Stimulated activated CD8-positive, alpha-beta memory T cell treated with anti-CD3 and anti-CD28 coated beads, Interleukin-7, amount 100 ng/mL, for 1 hour (primary cell): ENCODE measurements at places on chromosomes 5 and 9.

GRCh38 chr5:127386557-127386956 is 96.0 kb downstream of the MEGF10 start:
- DNase-seq: no peak

- DNase-seq: no peak
These were observed 3.0 kb upstream of the CARD9 start for GRCh38 chr9:136376457-136376856.

- DNase-seq: no peak
These were observed 10.1 kb downstream of the FBXL7 start for GRCh38 chr5:15510092-15510491.

DNA sequence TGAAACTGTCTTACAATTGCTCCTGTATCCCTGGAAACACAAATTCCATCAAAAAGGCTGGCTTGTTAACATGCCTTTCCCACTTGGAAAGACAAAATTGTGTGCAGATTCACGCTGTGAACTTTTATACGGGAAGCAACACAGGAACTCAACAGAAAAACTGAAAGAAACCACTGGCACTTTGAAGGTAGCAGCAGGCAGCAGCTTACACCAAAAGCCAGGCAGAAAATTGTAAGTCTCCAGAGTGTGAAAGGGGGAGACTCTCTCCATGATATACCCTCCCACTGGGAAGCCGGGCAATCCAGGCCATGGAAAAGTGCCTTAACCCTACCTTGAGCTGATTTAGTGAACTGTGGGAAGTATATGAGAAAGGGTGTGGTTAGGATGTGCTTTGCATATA is 943.7 kb downstream of the CDH18 start:
- no peak for DNase-seq

DNA sequence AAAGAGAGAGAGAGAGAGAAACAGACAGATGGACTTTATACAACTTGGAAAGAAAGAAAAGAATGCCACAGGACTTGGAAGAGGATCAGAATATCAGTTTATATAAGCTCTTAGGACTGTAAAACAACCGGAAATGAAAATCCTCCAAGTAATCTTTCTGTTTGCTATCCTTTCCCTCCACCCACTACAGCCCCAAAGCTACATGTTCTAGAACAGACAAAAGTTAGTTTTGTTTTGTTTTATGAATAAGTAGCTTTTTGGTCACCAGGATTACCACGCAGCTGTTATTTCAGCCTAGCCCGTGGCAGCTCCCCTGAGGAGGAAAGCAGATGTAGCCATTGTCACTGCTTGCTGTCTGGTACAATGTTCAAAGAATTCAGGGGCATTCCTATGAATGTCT is 66.6 kb downstream of the SH3TC2 start:
- DNase-seq: no peak

DNA sequence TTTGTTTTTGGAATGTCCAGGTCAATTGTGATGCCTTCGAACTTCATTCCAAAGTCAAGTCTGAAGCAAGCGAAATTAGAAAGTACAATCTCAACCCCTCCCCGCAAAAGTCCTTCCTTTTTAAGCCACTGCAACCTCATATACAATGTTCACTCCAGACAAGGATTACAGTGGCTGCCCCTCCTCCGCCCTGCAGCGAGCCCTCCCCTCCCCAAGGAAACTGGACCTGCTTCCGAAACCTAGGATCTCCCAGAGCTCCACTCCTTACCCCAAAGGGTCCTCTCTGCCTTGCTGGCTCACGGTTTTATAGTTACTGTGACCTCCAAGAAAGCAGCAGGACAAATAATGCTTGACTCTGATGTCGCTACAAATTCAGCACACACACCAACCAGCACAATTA is 10.4 kb downstream of the LRRC14B start:
- no peak for DNase-seq

DNA sequence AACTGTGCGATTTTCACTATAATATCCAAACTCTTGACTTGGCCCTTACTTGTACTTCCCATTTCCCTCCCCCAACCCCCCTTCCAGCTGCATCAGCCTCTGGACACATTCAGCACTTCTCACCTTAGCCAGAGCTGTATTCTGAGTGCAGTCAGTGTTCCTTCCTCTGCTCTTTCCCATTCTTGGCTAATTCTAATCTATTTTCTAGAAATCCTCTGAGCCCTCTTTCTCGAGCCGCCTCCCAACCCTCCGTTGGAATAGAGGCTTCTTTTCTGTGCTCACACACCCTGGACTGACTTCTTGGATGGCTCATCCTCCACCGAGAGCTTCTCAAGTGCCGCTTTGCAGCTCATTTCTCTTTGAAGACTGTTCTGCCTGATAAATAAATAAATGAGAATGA is 188.8 kb downstream of the NTRK2 start:
- DNase-seq: no peak

GRCh38 chr5:157744051-157745011 is 819 bp downstream of the LSM11 start:
- no peak for DNase-seq

DNA sequence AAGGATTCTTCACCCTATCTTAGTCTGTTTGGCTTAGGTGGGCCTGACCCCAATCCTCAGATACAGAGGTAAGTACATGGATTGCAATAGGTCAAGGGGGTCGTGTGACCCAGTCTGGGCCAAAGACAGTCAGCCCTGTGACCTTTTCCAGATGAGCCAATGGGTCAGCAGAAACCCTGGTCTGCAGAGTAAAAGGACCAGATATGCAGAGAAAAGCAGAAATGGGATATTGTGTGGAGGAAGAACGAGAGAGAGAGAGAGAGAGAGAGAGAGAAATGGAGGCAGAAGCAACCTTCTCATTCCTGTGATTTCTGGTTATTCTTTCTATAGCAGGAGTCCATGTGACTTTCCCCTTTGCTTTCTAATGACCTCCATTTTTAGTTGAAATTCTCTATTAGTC is 40.4 kb upstream of the CRB2 start:
- no peak for DNase-seq

- no peak for DNase-seq
These were observed 321.6 kb downstream of the EDIL3 start for GRCh38 chr5:84063041-84063440.

GRCh38 chr5:132428484-132429462 is 59.3 kb downstream of the SLC22A5 start:
- DNase-seq: no peak

DNA sequence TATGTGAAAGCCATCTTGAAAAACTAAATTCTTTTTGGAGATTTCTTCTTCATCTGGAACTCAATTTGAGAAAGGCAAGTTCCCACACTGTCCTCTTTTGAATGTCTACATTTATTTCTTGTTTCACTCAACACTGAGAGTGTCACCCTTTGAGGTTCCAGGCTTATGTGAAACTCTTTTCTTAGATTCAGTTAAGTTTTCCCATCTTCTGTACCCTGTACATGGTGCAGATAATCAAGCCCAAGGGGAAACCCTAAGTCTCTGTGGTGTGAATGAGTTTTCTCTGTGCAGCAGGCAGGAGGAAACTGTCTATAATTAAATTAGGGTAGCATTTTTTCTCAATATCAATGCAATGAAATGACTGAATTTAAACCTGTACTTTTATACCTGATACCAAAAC is 72.3 kb upstream of the PRLR start:
- DNase-seq: no peak

GRCh38 chr9:114312513-114312875 is 10.4 kb upstream of the ORM1 start:
- no peak for DNase-seq

- no peak for DNase-seq
These were observed 76.8 kb downstream of the LMX1B start for GRCh38 chr9:126690431-126691051.

DNA sequence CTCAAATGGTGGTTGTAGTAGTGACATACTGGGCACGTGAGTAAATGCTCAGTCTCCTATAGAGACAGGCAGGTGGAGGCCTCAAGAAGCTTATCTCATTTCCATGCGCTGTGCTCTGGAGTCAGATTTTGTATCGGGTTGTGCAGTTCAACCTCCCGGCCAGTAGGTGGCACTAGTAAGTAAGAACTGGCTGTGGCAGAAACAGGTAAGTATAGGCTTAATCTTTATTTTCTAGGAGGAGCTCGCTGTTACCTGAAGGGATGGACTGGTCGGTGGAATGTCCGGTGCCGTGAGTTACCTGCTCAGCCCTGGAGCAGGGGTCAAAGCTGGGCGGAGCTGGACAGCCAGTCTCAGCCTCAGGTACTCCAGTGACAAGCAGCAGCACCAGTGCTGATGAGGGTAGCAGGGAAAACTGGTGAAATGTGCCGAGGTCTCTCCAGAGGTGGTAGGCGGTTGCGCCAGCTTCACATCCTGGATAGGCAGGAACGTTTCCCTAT is 880.1 kb upstream of the SEMA6A start:
- no peak for DNase-seq

DNA sequence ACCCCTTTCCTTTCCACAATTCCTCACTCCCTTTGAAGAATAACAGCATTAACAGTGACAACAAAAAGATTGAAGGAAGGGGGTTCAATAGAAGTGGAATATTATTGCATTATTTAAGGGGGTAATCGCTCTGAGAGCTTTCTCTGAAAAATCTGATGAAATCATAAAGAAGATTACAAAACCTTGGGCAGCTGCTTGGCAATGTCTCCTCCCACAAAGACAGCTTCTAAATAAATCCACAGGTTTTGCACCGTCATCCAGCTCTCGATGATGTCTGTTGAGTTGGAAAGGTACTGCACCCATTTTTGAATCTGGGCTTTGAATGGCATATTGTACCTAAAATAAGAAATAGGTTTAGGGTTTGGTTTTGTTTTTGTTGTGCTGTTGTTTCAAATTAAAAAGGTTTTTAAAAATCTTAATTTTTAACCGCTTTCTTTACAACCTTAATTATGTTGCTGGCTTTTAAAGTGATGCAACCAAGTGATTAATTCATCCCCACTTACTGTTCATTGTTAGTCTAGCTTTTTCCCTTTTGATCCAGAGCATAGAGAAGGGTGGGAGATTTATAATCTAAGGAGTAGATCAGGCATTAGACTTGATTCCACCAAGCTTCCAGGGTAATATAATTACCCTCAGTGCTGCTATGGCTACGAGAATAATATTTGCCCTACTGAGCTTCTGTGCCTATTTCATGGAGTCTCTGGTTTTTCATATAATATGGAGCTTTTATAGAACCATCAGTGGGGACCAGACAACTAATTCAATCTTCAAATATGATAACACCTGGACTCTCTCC is 85.0 kb downstream of the DNAH5 start:
- no peak for DNase-seq

- DNase-seq: no peak
These were observed 352.2 kb downstream of the NTRK2 start for GRCh38 chr9:85021686-85022085.

- no peak for DNase-seq
These were observed 6.4 kb downstream of the NOP16 start for GRCh38 chr5:176381979-176382378.

DNA sequence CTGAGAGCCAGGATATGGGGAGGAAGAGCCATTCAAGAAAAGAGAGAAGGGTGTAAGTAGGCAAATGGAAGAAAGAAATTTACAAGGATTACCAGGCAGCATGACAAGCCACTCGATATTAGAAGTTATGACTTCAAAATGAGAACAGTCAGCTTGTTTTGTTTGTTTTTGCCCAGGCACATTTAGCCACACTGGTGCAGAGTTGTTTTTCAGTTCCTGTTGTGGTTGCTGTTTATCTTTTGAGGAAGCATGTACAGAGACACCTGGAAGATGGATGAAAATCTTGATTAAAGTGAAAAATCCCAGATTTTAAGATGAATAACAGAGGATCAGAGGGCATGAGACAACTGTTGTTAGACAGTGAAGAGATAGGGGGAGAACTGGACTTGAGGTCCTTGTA is 199.1 kb downstream of the MTRR start:
- no peak for DNase-seq

DNA sequence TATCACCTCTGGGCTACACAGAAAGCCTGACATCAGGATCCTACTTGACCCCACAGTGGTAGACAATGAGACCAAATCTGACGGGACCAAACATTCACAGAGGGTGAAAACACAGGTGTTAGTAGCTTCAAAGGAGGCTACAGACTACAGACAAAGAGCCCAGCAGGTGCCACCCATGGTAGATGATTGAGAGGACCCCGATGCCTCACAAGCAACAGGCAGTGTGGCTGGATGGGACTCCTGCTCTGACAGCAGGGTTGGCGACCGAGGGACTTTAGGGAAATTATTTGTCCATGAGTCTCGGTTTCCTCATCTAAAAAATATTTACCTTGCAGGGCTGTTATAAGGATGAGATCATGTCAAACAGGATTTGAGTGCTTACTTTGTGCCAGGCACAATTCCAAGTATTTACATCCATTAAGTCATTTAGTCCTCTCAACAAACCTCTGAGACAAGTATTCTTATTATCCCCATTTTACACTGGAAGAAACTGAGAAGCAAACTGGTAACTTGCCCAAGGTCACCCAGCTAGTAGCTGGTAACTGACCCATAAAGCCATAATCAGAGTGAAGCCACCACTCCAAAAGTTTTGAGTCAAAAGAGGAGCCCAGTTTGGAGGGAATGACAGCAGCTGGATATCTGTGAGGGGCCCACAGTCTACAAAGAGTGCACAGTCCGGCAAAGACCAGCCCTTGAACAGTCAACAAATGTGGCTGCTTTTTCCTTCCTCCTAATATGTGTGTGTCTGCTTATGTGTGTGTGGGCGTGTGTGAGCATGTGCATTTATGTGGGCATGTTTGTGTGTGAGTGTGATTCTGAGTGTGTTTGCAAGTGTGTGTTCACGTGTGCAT is 502.0 kb downstream of the BNC2 start:
- DNase-seq: no peak

DNA sequence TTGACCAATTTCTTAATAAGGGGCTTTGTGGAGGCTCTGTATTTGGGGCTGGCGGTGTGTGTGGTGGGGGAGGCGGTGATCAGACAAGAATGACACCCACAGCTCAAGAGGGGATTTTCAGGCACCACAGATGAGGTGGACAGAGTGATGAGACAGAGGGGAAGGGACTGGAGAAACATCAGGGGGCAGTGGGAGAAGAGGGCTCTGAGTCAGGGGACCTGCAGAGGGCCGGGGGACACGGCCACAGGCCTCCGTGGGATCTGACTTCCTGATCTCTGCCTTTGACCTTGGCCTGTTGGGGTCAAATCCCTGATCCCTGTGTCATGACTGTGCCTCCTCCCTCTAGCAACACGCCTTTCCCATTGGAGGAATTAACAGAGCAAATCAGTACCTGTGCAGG is 197.7 kb downstream of the C9orf50 start:
- no peak for DNase-seq

DNA sequence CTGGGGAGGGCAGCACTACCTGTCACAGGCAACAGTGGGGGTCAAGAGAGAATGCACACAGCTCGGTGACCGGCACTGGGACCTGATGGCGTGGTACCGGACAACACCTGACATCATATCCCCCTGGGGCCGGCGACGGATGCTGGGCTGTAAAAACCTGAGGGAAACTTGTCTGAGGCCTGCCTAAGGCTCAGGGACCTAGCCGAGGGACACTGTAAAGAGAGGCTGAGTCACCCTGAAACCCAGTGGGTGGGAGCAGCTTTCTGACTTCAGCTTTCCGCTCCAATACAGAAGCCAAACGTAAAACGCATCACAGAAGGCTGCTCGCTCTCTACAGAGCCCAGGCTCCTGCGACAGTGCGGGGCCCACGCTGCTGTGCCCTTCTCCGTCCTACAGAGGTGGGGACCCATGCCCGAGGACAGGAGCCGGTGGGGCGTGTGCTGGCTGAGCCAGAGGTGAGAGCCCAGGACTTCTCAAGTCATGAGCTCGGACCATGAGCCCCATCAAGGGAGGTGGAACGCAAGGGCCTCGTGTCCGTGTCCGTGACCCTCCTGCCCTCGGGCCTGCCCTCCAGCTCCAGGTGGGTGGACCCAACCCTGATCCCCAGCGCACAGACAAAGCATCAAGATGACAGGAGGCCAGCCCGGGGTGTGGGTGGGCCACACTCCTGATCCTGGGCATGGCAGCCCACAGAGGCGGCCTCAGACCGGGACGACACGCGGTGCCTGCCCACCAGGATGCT is 5.3 kb downstream of the RALGDS start:
- no peak for DNase-seq
